Stimulated activated CD8-positive, alpha-beta memory T cell treated with anti-CD3 and anti-CD28 coated beads, Interleukin-12 subunit alpha, Interleukin-12 subunit beta, amount 100 ng/mL, for 1 hour (primary cell): ENCODE measurements at places on chromosomes 4 and X.

DNA sequence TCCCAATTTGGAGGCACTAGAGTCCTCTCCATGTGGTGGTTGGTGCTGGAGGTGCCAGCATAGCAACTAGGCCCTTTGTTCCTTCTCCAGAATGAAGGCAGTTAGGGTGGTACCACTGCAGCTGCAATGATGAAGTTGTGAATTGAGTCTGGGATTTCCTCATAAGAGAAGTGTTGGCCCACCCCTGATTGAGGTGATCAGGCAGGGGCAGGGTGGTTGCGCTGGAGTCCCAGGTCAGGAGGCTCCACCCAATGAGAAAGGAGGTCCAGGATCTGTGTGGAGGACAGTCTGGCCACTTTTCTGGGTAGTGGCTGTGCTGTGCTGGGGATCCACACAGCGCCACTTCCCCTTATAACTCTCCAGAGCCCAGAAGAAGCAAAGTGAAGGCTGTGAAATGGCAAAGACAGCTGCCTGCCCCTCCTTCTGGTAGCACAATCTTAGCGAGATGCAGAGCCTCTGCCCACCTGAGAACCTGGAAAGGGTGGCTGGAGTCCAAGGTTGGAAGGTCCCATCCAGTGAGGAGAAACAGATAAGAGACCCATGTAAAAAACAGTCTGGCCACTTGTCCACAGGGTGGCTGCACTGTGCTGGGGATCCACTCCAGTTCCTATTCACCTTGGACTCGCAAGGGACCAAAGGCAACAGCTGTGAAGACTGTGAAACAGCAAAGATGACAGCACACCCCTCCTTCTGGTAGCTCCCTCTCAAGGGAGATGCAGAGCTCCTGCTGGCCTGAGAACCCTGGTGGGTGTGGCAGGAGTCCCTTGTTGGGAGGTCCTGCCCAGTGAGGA is 124.6 kb downstream of the RRAGB start:
- no peak for DNase-seq

DNA sequence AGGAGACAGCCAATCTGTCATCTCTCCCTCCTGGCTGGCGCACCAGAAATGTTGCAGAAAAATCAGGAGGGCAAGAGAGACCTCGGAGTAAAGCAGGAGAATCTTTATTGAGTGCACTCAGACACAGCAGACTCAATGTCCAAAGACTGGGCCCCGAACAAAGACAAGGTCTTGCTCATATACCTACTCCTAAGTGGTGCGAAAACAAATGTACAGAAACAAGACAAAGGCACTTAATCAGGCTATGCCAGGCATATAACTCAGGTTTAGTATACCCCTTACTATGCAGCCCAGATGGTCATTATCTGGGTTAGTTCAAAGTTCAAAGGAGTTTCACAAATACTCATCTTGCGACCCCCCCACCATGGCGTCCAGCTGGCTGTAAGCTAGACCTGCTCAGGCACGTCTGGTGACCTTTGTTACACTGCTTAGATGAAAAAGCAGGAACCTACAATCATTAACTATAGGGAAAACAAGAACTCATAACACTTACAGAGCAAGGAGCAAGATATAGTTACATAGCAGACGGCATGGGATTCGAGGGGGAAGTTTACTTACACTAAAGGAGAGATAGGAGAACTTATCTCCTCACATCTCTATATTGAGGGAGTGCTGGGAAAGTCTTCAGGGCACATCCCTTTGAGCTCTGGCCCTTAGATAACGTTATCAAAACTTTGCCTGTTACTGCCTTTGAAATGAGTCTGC is 27.5 kb downstream of the SULT1E1 start:
- no peak for DNase-seq

- DNase-seq = no peak
Observed at GRCh38 chrX:679291-679979, 48.8 kb downstream of the SHOX start.

GRCh38 chr4:57043347-57044251 is 64.9 kb downstream of the POLR2B start:
- no peak for DNase-seq

GRCh38 chrX:106284431-106285025 is 116.4 kb downstream of the PWWP3B start:
- no peak for DNase-seq

- no peak for DNase-seq
Observed at GRCh38 chr4:51895158-51895557, 52.2 kb downstream of the DCUN1D4 start.
